Endothelial cell of coronary artery (primary cell): ENCODE measurements at places on chromosomes 2 and 18. TPM values are rescaled to one million over a fixed set of nuclear protein-coding genes. Genes with fewer than 3 reads are reported as not detected.

Gene SLC9A4
- not detected in 2 replicates for total RNA-seq

Gene CAPN13
- not detected in 2 replicates for total RNA-seq

Gene STEAP3
- 2.4 and 13.3 TPM in 2 replicates for total RNA-seq

Gene MALT1
- total RNA-seq: 11.2 and 15.8 TPM in 2 replicates

Gene FRZB
- total RNA-seq: not detected in 2 replicates

Gene TUBA4B
- not detected in 2 replicates for total RNA-seq

Gene IL1R2
- 0.19 TPM in 1 of 2 replicates, not detected in the other for total RNA-seq

Gene EMILIN1
- total RNA-seq: 0.90 and 11.1 TPM in 2 replicates

Gene CACNB4
- total RNA-seq: 0.18 and 0.28 TPM in 2 replicates

Gene ADAM17
- total RNA-seq: 53.0 and 61.3 TPM in 2 replicates

Gene AMER3
- not detected in 2 replicates for total RNA-seq

Gene GKN1
- total RNA-seq: not detected in 2 replicates

Gene KANSL3
- 22.4 and 23.8 TPM in 2 replicates for total RNA-seq

Gene MROH2A
- total RNA-seq: not detected in 2 replicates

Gene SKOR2
- total RNA-seq: not detected in 2 replicates

Gene TLX2
- total RNA-seq: not detected in 2 replicates

Gene BMP10
- not detected in 2 replicates for total RNA-seq

Gene EIF4E2
- total RNA-seq: 185 and 210 TPM in 2 replicates

Gene WDR35
- total RNA-seq: 11.5 and 14.2 TPM in 2 replicates

Gene PLA2R1
- 13.7 and 20.0 TPM in 2 replicates for total RNA-seq

Gene ELOA2
- total RNA-seq: not detected in 2 replicates

Gene MC4R
- total RNA-seq: not detected in 2 replicates

Gene CRYBA2
- total RNA-seq: not detected in 2 replicates

Gene SPAST
- total RNA-seq: 23.9 and 28.9 TPM in 2 replicates

Gene PLGLB2
- total RNA-seq: 0.72 and 1.3 TPM in 2 replicates

Gene DPP4
- 5.0 and 11.3 TPM in 2 replicates for total RNA-seq

Gene TCF4
- total RNA-seq: 229 and 335 TPM in 2 replicates

Gene DYNAP
- not detected in 2 replicates for total RNA-seq

Gene RNF149
- 55.9 and 59.0 TPM in 2 replicates for total RNA-seq

Gene ST8SIA3
- not detected in 2 replicates for total RNA-seq

Gene NOSTRIN
- 0.36 TPM in 1 of 2 replicates, not detected in the other for total RNA-seq

Gene ANKRD44
- 5.6 and 7.6 TPM in 2 replicates for total RNA-seq

Gene POTEC
- total RNA-seq: not detected in 2 replicates

Gene CHRND
- not detected in 2 replicates for total RNA-seq

Gene CFAP65
- total RNA-seq: under 0.01 TPM in 1 of 2 replicates, not detected in the other

Gene DCAF17
- 15.0 and 16.0 TPM in 2 replicates for total RNA-seq

Gene IL37
- total RNA-seq: not detected in 2 replicates

Gene HK2
- total RNA-seq: 14.9 and 38.7 TPM in 2 replicates

Gene ZNF521
- 65.4 and 78.2 TPM in 2 replicates for total RNA-seq

Gene ZC3H6
- total RNA-seq: 1.4 and 2.9 TPM in 2 replicates

Gene RAB6D
- total RNA-seq: not detected in 2 replicates

Gene SCN1A
- under 0.01 TPM in 1 of 2 replicates, not detected in the other for total RNA-seq

Gene VSNL1
- total RNA-seq: not detected in 2 replicates

Gene TEKT4
- total RNA-seq: not detected in 2 replicates

Gene RAB17
- total RNA-seq: 0.94 and 1.6 TPM in 2 replicates

Gene LANCL1
- total RNA-seq: 15.7 and 23.5 TPM in 2 replicates

Gene CHRNG
- not detected in 2 replicates for total RNA-seq

Gene PARD3B
- 7.0 and 7.6 TPM in 2 replicates for total RNA-seq

Gene HOXD11
- total RNA-seq: not detected in 2 replicates

Gene ADD2
- 0.28 and 4.3 TPM in 2 replicates for total RNA-seq
